NCI-H146 (cell line): ENCODE measurements at places on chromosomes 12 and 14.

- DNase-seq, result peak; percentile 95
These were observed at the start of gene METTL1 for GRCh38 chr12:57771873-57772428. TSS of gene METTL1 (minus strand) at chr12:57772105. CDS start at chr12:57772083, 22 bp downstream.

DNA sequence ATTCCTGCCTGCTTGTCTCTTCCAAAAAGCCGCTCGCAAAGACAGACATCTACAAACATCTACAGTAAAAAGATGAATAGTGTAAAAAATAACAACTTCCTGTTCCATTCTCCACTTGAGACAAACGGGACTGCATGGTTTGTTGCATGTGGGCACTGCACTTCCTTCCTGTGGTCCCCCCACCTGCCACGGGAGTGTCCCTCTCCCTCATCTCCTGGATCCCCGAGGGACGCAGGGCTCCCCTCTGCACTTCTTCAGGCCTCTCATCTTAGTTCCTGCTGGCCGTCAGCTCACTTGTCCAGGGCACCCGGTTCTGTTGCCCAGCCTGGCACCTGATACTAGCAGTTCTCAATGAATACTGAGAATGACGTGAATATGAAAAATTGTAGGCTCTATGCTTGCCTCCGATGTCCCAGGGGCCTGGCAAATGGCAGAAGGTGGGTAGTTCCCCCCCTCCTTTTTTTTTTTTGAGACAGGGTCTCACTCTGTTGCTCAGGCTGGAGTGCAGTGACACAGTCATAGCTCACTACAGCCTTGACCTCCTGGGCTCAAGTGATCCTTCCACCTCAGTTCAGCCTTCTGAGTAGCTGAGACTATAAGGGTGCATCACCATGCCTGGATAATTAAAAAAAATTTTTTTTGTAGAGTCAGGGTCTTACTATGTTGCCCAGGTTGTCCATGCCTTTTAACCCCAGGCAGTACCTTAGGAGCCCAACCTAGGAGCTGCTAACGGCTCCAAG is 3.5 kb upstream of the KLC1 start:
- no peak for DNase-seq

DNA sequence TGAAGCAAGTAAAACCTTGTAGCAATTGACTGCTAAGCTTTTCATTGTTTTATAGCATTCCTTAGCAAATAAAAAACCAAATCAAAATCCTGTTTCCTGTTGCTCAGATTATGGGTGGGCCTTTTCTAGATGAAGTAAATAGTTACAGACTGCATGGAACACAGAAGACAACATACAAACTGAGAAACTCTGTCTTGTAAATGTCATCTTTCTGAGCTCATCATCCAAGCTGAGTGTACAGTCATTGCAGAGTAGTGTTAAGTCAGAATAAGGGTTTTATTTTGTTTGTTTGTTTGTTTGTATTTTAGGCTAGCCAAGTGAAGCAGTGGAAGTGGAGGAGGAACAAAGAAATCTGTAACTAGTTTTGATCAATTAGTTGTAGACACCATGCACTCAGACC is 24.4 kb upstream of the BTG1 start:
- DNase-seq, result no peak

GRCh38 chr12:113135178-113136127 is at the start of gene RASAL1:
TSS of gene RASAL1 (minus strand) at chr12:113135761. CDS start at chr12:113135462, 299 bp downstream.
- peak; percentile 90 for DNase-seq

GRCh38 chr14:70782361-70782760 is 27.0 kb downstream of the MAP3K9 start:
- no peak for DNase-seq

DNA sequence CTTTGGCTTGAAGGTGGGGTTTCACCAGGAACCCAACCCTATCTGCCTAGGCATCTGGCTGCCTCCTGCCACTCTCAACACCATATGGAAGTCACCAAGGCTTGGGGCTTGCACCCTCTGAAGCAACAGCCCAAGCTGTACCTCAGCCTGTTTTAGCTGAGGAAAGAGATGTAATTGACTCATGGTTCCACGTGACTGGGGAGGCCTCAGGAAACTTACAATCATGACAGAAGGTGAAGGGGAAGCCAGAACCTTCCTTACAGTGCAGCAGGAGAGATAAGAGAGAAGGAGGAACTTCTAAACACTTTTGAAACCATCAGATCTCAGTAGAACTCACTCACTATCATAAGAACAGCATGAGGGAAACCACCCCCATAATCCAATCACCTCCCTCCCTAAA is 26.9 kb downstream of the GLIPR1L1 start:
- DNase-seq, result no peak

GRCh38 chr12:114729731-114730130 is 45.8 kb upstream of the TBX3 start:
- DNase-seq, result no peak

GRCh38 chr12:46269429-46270241 is 792 bp upstream of the SLC38A1 start:
- peak; percentile 69 for DNase-seq

- DNase-seq, result no peak
These were observed 115.3 kb upstream of the PLXNC1 start for GRCh38 chr12:94033101-94033500.
